ENCODE measurements at places on chromosomes 5 and 9. TPM values are rescaled to one million over a fixed set of nuclear protein-coding genes. Genes with fewer than 3 reads are reported as not detected.

- H3K27ac ChIP-seq, result peak overlapping the region; percentile 16
- no peak overlapping the region for H3K4me3 ChIP-seq
- no peaks in the 10 kb centered on the region for H3K36me3 ChIP-seq
- no peaks in the 10 kb centered on the region for H3K27me3 ChIP-seq
- H3K4me1 ChIP-seq, result no peaks in the 10 kb centered on the region
These were observed 11.4 kb downstream of the AIF1L start for GRCh38 chr9:131107760-131108159.

DNA sequence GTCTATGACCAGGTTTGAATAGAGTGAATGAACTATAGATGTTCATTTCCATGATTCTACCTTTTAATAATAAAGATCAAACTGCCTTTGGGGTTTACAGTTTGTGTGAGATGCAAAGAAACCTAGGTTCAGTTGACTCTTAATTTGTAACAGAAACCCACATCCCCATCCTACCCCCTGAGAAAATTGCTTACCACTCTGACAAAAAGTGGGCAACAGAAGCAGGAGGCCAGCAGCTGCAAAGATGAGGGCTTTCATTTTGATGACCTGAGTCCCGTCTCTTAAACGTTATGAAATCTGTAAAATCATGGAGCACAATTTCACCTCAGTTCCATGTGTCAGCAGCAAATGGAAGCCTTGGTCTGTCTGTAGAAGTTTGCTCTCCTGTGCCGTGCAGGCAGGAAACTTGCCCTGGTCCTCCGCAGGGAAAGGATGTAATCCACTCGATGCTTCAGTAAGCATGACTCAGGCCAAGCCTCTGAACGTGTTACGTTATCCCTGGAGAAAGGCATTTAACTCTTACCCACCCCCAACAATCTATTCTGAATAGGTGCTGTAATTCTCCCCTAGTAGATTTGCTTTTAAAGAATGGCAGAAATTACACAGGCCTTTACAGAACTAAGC lies at the start of gene F2RL2:
TSS of gene F2RL2 (minus strand) at position 431 of the 624 bp plus-strand sequence. CDS start at position 258, 173 bp downstream.
- H3K27me3 ChIP-seq, result no peaks in the 10 kb centered on the region
- H3K36me3 ChIP-seq, result no peaks in the 10 kb centered on the region
- DNase-seq, result peak; percentile 61
- no peak within 1 kb of the TSS for H3K27ac ChIP-seq
- peaks cover 4% of the 10 kb centered on the region for H3K4me1 ChIP-seq

DNA sequence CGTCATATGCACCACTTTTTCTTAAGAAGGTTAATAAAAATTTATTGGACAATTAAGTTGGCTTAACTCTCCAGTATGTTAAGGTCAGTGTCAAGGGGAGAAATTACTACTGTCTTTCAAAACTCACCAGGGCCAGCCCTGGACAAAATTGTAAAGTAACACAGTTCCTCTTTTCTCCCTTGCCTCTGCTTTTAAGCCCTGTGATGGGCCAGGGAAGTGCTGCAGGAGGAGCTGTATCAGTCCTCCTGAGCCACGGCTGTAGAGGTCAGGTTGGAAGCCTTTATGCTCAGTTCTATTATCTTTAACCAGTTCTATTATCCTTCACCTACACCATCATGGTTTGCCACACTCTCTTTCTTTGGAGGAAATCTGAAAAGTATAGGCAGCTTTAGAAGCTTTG lies 11.5 kb upstream of the PPP2R2B start:
- no peak overlapping the region for H3K27ac ChIP-seq
- no peaks in the 10 kb centered on the region for H3K27me3 ChIP-seq
- no peaks in the 10 kb centered on the region for H3K36me3 ChIP-seq
- no peak for DNase-seq
- H3K4me3 ChIP-seq, result no peak overlapping the region
- no peaks in the 10 kb centered on the region for H3K4me1 ChIP-seq

GRCh38 chr5:74372051-74372450 lies 268.5 kb downstream of the ENC1 start:
- no peak for DNase-seq
- H3K4me1 ChIP-seq, result peaks cover 11% of the 10 kb centered on the region
- H3K4me3 ChIP-seq, result no peak overlapping the region
- no peaks in the 10 kb centered on the region for H3K27me3 ChIP-seq

DNA sequence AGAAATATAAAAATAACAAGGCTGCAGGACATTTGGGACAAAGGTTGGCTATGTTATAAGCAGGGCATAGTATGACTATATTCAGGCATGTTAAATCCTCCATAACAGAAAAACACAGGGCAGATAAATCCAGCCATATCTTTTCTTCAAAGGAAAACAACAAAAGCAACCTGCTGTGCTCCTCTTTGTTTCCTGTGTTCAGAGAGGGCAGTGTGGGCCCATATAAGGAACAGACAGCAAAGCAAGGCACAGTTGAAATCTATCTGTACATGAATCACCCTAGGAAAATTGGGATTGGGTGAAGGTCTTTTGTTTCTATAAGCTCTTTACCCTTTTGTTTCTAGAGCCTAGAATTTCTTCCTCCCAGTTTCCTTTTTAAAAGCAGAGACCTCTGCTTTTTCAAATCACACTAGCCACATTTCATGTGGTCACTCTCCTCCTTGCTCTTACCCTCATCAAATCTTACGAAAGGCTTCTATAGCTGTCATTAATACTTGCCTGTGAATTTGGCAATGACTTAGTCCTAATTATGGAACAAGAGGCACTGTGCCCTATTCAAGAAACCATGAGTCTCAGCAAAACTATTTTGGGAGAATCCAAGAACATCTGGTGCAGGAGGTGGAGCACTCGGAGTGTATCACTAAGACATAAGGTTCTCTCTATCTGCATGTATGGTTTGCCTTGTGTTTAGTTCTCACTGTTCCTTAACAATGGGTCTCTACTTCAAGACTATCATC lies 1.8 kb downstream of the GZMA start:
- H3K4me1 ChIP-seq, result no peaks in the 10 kb centered on the region
- H3K27ac ChIP-seq, result no peak overlapping the region
- no peaks in the 10 kb centered on the region for H3K27me3 ChIP-seq
- no peak overlapping the region for H3K4me3 ChIP-seq

Gene CAVIN4
- 41.2 TPM for total RNA-seq

Gene SUSD3
- total RNA-seq, result 11.8 TPM

Gene RNF180
- 17.8 TPM for total RNA-seq
